ENCODE measurements at places on chromosomes 11 and 22.
A peak's percentile ranks its signal among the peaks of the same experiment; 100 is the strongest.

DNA sequence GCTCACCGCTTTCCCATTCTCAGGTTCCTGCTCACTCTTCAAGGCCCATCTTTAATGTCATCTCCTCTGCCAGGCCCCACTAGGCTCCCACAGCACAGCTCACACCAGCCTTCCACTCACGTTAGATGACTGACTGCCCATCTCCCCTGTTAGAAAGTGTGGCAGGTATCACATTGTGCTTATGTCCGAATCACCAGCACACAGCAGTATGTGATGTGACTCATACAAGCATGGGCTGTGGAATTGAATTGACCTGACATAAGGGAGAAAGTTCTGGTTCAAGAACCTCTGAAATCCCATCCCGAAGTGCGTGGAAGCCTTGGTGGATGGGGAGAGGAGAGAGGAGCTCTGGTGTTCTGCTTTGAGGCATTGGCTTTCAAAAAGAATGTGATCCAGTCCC is 6.5 kb downstream of the VSTM5 start:
- no peak overlapping the region for H3K27ac ChIP-seq
- no peak for DNase-seq
- peaks cover 9% of the 10 kb centered on the region for H3K4me1 ChIP-seq
- H3K36me3 ChIP-seq, result no peaks in the 10 kb centered on the region

DNA sequence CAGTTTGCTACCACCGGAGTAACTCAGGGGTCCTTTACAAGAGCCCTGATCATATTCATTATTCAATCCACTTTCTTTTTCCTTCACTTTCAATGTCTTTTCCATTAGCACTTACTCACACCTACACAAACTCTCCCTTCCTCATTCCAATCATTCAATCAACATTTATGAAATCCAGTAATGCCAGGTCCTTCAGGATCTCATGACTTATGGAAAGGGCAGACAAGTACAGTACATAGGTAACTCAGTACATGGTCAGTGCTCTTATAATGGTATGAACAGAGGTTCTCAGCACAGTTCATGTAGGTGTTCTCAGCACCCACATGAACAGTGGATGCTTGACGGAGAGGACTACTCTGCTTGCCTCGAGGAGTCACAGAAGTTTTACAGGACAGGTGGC is 106.6 kb downstream of the USP35 start:
- H3K27me3 ChIP-seq, result no peaks in the 10 kb centered on the region
- H3K36me3 ChIP-seq, result no peaks in the 10 kb centered on the region
- H3K4me1 ChIP-seq, result no peaks in the 10 kb centered on the region
- DNase-seq, result no peak
- H3K4me3 ChIP-seq, result no peak overlapping the region

- DNase-seq, result no peak
- no peak overlapping the region for H3K4me3 ChIP-seq
- no peaks in the 10 kb centered on the region for H3K4me1 ChIP-seq
- no peak overlapping the region for H3K27ac ChIP-seq
- no peaks in the 10 kb centered on the region for H3K27me3 ChIP-seq
Observed at GRCh38 chr11:96680211-96681018, 290.6 kb downstream of the JRKL start.

DNA sequence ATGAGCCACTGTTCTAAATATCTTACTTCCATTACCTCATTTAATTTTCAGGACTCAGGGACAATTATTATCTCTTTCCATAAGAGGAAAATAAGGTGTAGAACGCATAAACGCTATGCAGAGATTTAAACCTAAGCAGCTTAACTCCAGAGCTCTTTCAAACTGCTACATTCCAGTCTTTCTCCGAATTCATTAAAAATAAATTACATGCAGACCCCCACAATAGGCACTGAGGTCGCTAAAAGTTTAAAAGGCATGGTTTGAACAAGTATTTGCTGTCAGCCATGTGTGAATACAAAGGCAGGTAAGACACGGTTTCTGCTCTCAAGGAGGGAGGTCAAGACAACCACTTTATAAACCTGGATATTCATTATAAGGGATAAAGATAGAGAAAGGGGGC is 983 bp downstream of the NARS2 start:
- H3K4me3 ChIP-seq, result peak overlapping the region; percentile 88
- peaks cover 20% of the 10 kb centered on the region for H3K36me3 ChIP-seq
- peak overlapping the region; percentile 90 for H3K27ac ChIP-seq
- no peaks in the 10 kb centered on the region for H3K27me3 ChIP-seq

DNA sequence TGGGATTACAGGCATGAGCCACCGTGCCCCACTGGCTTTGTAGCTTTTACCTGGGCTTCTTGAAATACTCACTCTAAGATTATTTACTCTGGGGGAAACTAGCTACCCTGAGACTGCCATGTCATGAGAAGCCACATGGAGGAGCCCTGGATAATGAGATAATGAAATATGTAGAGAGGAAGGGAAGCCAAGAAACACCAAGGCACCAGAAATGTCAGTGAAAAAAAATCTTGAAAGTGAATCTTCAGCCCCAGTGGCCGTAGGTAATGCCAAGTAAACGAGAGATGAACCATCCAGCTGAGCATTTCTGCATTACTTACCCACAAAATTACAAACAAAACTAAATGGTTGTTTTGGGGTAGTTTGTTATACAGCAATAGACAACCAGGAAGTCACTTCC is 125.6 kb downstream of the APIP start:
- no peak overlapping the region for H3K4me3 ChIP-seq
- H3K27ac ChIP-seq, result no peak overlapping the region
- H3K36me3 ChIP-seq, result no peaks in the 10 kb centered on the region
- peaks cover 14% of the 10 kb centered on the region for H3K4me1 ChIP-seq
- no peak for DNase-seq

- no peak overlapping the region for H3K27ac ChIP-seq
- H3K27me3 ChIP-seq, result no peaks in the 10 kb centered on the region
- H3K36me3 ChIP-seq, result no peaks in the 10 kb centered on the region
- H3K4me3 ChIP-seq, result no peak overlapping the region
- peaks cover 4% of the 10 kb centered on the region for H3K4me1 ChIP-seq
Observed at GRCh38 chr11:95521133-95521542, 268.4 kb downstream of the FAM76B start.

DNA sequence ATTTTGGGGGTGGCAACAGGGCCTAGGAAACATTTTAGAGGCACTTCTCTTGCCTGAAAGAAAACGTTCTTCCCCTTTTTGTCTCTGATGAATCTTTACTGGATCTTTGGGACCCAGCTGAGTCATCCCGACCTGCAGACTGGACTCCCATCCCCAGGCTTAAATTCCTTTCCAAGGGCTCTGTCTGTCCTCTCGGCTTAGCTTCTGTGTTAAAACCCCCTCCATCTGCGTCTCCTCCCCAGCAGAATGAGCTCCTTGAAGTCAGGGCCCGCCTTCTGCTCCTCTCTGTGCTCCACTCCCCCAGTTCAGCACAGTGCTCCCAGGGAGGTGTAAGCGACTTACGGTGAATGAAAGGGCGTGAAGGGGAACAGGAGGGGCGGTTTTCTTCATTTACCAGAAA is 895 bp upstream of the DAGLA start:
- no peak overlapping the region for H3K27ac ChIP-seq
- H3K36me3 ChIP-seq, result no peaks in the 10 kb centered on the region
- H3K27me3 ChIP-seq, result no peaks in the 10 kb centered on the region

DNA sequence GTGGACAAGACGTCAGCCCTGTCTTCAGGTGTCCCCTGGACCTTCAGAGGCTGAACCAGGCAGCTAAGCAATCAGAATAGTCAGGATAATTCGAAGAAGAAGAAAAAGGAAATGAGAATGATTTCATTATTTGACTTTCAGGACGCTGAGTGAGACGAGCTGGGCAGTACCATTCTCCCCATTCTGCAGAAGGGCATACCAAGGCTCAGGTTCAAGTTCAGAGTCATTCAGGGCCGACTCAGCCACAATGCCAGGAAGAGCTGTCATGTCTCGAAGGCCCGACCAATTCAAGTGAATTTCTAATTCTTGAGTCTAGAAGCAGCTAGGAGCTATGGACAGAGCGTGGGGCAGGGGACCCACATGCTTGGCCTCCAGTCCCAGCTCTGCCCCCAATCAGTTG is 33.8 kb upstream of the CD82 start:
- no peak overlapping the region for H3K27ac ChIP-seq
- H3K27me3 ChIP-seq, result no peaks in the 10 kb centered on the region
- no peaks in the 10 kb centered on the region for H3K4me1 ChIP-seq
- no peak overlapping the region for H3K4me3 ChIP-seq

- no peak overlapping the region for H3K4me3 ChIP-seq
- H3K36me3 ChIP-seq, result no peaks in the 10 kb centered on the region
- H3K4me1 ChIP-seq, result peaks cover 5% of the 10 kb centered on the region
- H3K27ac ChIP-seq, result peak overlapping the region; percentile 27
- H3K27me3 ChIP-seq, result no peaks in the 10 kb centered on the region
Observed at GRCh38 chr11:13316528-13316961, 39.0 kb downstream of the BMAL1 start.

DNA sequence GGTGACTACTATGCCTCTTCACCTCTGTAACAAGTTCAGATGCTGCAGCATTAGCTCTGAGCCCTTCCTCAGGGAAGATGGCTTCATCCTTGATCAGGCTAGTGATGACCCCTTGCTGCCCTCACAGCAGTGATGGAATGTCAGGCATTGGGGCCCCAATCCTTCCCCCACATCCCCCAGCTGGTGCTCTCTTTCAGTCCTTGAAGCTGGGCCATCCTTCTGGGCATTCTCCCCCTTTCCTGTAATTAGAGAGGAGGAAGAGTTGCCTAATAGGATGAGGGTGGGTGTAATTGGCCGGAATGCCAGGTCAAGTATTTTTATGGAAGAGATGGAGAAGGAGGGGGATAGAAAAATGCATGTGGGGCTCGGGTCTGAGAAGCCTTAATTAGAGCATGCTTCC is 62.6 kb downstream of the TRAF6 start:
- H3K27me3 ChIP-seq, result no peaks in the 10 kb centered on the region
- H3K4me1 ChIP-seq, result peaks cover 11% of the 10 kb centered on the region
- no peak for DNase-seq
- H3K4me3 ChIP-seq, result no peak overlapping the region
- H3K27ac ChIP-seq, result no peak overlapping the region
- no peaks in the 10 kb centered on the region for H3K36me3 ChIP-seq

DNA sequence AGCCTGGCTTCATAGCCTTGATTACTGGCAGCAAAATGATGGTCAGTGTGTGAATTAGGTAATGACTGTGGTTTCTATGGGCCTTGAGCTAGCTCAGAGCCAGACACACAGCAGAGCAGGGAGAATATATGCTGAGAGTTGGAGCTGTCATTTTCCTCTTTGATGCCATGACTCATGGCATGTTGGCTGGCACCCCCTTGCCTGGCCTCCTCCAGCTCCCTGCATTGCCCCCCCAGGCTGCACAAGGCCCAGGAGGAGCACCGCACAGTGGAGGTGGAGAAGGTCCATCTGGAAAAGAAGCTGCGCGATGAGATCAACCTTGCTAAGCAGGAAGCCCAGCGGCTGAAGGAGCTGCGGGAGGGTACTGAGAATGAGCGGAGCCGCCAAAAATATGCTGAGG is 20.3 kb upstream of the RRM1 start:
- H3K4me1 ChIP-seq, result peaks cover 9% of the 10 kb centered on the region
- no peak overlapping the region for H3K27ac ChIP-seq
- DNase-seq, result no peak
- no peaks in the 10 kb centered on the region for H3K27me3 ChIP-seq
- no peaks in the 10 kb centered on the region for H3K36me3 ChIP-seq

GRCh38 chr11:134733646-134734045 is 321.6 kb upstream of the B3GAT1 start:
- H3K27ac ChIP-seq, result no peak overlapping the region
- DNase-seq, result no peak
- H3K36me3 ChIP-seq, result no peaks in the 10 kb centered on the region
- no peak overlapping the region for H3K4me3 ChIP-seq
- H3K4me1 ChIP-seq, result no peaks in the 10 kb centered on the region
- H3K27me3 ChIP-seq, result no peaks in the 10 kb centered on the region

DNA sequence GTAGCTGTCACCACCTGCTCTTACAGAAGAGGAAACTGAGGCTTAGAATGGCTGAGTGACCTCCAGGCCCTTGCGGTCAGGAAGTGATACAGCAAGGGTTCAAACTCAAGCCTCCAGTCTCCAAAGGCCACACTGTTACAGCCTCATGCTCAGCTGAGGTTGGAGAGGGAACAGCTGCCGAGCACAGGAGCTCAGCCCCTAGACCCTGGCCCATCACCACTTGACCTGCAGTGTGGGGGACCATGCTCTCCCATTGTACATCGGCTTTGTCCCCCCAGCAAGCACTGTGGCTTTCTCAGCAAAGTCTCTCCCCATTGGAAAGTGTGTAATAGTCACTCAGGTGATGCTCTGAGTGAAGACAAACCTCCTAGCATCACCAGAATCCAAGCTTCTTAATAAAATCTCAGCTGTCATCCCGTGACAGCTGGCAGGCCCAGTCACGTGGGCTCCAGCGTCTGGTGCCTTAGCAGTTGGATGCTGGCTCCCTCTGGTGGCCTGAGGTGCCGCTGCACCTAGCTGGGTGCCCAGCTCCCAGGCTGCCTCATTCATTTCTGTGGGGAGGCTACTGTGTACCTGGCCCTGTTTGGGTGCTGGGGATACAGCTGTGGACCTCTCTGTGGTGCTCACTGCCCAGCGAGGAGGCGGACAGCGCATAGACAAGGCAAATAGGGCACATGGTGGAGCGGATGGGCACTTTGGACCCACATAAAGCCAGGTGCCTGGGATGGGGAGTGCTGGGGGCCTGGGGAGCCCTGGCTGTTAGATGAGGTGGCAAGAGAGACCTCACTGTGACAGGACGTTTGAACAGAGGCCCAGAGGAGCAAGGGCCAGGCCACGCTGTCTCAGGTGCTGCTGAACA is 19.1 kb upstream of the MYRF start:
- peaks cover 17% of the 10 kb centered on the region for H3K4me1 ChIP-seq
- no peaks in the 10 kb centered on the region for H3K36me3 ChIP-seq
- H3K27me3 ChIP-seq, result no peaks in the 10 kb centered on the region
- no peak overlapping the region for H3K27ac ChIP-seq
- H3K4me3 ChIP-seq, result no peak overlapping the region

DNA sequence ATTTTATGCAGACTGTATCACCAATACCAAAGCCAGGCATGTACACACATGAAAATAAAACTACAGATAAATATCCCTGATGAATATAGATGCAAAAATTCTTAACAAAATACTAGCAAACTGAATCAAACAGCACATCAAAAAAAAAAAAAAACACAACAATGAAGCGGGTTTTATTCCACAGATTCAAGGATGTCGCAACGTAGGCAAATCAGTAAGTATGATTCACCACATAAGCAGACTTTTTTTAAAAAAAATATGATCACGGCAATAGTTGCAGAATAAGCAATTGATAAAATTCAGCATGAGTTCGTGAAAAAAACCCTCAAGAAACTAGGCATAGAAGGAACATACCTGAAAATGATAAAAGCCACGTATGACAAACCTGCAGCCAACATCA is 21.3 kb downstream of the OR51F1 start:
- no peak overlapping the region for H3K27ac ChIP-seq
- no peak overlapping the region for H3K4me3 ChIP-seq
- H3K27me3 ChIP-seq, result no peaks in the 10 kb centered on the region
- H3K4me1 ChIP-seq, result no peaks in the 10 kb centered on the region

- H3K27ac ChIP-seq, result peak within 1 kb of the TSS; percentile 100
- H3K27me3 ChIP-seq, result no peaks in the 10 kb centered on the region
- DNase-seq, result no peak
- H3K36me3 ChIP-seq, result no peaks in the 10 kb centered on the region
Observed at GRCh38 chr11:68213135-68213515, at the start of gene KMT5B. Gene KMT5B (minus strand): TSS chr11:68213296. CDS start chr11:68190076, 23,220 bp downstream.
